ENCODE measurements at places on chromosomes 1 and 21.

DNA sequence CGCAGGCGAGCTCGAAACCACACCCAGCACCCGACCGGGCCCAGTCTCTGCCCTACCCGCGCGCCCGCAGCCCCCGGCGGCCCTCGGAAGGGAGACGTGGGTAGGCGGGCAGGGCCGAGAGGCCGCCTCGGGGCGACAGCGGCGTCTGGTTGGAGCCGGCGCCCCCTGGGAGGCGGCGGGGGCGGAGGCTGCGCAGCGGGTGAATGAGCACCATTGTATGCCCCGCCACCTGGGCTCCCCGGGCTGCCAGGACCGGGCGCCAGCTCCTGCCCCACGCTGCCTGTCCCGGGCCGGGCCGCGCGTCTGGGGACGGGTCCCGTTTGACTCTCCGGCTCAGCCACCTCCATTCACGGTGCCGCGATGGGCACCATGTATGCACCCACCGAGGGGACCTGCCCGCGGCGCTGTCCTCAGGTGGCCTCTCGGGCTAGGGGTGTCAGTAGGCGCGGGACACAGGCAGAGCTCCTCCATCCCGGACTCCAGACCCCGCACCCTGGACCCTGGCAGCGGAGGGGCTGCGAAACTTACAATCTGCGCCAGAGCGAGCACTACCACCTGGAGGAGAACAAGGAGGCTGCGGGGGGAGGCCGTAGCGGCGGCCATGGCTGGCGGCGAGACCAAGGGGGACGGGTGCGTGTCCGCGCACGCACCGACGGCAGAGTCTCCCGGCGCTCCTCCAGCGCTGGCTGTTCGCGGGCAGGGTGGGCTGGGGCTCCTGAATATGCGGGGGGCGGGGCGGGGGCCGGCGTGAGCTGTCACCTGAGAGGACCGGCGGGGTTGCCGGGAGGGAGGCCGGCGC lies at the start of gene COL9A2:
TSS of gene COL9A2 (minus strand) at position 692 of the 799 bp plus-strand sequence. CDS start at position 603, 89 bp downstream.
- DNase-seq = no peak

DNA sequence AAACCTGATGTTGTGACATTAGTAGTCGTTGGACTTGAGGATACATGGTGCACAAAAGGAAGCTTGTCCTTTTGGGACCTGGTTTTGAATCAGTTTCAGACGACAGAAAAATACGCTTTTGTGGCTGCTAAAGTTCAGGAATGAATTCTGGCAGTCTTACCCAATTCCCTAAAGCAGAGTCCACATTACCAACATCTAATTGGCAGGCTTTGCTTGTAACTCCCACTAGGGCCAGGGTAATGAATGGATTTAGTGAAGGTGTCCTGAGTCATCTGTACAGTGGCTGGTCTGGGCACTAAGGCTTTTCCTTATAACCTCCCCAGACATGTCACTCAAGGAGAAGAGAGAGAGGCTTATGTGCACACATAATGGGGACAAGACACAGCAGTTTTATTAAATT lies 66.2 kb upstream of the RNPC3 start:
- DNase-seq = no peak

DNA sequence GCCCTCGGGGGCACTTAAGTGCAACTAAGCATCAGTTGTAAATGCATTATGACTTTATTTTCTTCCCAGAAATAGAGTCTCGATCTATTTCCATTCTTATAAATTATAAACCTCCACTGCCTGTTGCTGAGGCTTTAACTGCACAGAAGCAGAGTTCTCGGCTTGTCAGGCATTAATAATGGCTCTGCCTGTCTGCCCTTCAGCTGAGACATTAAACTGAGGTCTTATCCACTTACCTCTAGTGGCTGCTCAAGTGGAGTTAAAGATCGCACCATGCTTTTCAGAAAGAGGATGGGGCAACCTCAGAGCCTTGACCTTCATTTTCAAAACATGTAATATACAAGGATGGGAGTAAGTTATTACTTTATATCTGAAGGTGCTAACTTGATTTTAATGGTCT lies 597.6 kb upstream of the PRMT6 start:
- DNase-seq = no peak

DNA sequence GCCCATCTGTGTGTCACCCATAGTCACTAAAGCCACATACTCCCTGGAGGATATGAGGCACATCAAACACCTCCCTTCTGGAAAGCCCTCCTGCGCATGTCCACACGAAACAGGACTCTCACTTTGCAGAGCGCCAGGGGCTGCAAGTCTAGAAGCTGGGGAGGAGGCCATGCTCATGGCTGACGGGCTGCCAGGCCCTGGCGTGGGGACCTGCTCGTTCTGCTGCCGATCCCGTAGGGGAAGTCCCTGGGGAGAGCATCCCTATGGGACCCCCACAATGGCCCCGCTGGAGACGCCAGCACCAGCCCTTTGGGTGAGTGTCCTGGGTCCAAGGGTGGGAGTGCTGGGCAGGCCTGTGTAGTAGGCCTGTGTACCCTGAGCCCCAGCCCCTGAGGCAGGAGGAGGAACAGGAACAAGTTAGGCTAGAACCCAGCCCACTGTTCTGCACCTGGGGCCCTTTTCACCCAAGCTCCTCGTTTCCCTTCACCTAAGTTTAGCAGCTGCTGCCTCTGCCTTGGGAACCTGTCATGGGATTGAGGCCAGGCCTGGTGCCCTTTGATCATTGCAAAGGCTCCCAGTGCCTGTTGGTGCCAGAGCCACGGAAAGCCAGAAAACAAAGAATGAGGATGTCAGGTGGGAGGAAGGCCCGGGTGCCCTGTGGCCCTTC lies 9.9 kb downstream of the FAM3B start:
- no peak for DNase-seq

DNA sequence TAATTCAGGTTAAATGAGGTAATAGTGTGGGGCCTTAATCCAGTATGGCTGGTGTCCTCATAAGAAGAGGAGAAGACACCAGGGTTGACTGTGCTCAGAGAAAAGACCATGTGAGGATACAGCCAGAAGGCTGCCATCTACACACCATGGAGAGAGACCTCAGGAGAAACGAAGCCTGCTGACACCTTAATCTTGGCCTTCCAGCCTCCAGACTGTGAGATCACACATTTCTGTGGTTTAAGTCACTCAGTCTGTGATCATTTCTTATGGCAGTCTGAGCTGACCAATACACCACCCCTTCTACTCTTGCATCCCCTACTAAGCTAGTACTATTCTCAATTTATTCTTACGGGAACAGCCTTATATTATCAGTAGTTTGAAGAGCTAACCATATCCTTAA lies 310.0 kb downstream of the ZP4 start:
- no peak for DNase-seq

- no peak for DNase-seq
Measured at GRCh38 chr1:54332781-54333585, 73.2 kb downstream of the SSBP3 start.

DNA sequence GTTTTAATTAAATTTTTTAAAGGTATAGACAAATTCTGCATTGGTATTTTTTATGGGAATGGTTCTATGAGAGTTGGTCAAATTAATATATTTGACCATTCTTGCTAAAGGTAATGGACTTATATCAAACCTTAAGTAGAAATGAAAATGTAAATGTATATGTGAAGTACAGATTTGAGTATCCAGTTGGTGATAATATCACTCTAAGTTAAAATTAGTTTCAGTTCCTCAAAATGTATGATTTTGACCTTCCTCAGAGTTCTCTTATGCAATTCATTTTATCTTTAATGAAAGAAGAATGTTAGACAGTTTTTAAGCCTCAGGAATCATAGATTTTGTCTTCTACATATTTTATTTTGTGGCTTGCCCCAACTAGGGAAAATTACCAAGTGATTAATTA lies 1291.5 kb upstream of the B3GALT2 start:
- no peak for DNase-seq

- DNase-seq = no peak
Measured at GRCh38 chr1:74773582-74773981, 40.6 kb downstream of the TYW3 start.

DNA sequence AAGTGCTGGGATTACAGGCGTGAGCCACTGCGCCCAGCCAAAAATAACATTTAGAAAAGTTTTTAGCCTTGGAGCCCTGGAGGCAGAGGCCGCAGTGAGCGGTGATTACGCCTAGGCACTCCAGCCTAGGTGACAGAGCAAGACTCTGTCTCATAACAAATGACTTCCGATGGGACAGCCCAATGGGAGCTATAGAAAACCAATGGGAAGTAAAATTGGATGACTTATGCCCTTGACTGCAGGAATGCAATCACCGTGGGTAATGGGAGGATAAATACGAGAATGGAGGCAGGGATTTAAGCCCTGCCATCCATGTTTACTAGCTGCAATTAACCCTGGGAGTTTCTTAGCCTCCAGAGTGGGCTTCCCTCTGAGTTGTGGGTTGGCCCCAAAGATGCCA lies 37.0 kb upstream of the CNN3 start:
- no peak for DNase-seq

DNA sequence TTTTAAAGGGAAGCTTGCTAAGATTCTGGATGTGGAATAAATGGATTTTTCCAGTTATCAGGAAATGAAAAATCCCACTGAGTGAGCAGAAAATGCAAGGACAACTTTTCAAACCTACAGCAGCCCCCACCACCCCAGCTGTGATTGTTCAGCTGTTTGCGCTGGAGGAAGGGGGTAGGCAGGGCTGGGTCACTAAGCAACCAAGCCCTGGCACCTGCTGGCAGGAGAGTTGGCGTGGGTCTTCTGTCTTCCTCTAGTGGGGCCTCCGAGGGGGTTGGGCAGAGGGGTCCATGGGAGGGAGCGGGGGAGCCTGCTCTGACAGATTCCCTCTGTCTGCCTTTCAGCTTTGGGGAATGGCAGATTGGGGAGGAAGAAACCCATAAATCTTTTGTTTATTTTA lies 45.3 kb downstream of the EIF2D start:
- DNase-seq = no peak

DNA sequence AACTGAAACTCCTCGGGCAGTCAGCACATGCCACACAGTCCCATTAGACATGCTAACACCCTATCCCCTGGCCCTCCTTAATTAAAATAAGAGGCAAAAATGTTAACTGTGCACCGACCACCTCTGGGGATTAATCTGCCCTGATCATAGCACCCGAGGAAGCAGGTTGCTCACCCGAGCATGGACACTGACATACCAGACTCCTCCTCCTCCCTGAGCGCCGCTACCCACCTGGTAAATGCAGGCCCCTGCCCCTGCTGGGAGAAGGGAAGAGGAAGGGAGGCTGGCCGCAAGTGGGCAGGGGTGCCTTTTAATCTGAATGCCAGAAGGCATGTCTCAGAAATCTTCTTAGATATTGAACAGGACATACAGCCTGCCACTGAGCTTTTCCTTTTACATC lies 360.9 kb downstream of the RRAGC start:
- DNase-seq = no peak

DNA sequence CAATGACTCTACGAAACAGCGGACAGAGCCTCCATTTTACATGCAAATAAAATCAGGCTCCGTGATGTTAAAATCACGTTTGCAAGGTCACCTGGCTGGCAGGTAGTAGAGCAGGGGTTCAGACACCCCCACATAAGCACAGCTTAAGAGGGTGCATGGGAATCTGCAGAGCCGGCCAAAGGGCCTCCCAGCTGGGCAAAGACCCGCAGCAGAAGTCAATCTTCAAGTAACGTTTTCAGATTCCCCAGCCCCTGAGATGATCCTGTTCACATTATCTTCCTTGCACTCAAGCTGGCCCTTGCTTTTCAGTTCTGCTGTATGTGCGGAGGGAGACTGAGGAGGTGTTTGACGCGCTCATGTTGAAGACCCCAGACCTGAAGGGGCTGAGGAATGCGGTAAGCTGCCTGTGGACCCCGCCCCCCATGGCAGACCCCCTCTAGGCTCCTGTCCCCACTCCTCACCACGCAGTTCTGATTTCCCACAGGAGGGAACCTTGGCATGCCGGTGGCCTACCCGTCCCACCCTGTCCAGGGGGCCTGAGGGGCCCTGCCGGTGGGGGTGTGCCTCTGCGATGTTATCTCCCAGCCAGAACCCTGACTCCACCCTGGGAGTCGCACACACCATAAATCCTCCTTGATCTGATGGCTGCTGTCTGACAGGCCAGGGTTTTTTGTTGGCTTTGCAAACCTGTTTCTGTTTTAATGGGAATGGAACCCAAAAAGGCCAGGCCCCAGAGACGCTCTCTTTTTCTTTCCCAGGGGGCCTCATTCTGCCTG lies 28.2 kb downstream of the GRHL3 start:
- DNase-seq = no peak

DNA sequence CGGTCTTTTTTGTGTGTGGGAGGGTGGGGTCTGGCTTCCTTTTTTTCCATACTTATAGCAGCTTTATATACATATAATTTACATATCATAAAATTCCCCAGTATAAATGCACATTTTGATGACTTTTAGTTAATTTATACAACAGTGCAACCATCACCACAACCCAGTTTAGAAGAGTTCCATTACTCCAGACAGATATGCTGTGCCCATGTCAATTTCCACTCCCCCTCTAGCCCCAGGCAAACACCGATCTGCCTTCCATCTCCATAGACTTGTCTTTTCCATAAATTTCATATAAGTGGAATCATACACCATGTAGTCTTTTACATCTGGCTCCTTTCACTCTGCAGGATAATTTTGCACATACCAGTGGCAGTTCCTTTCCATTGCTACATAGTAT lies 139.2 kb upstream of the SYT6 start:
- no peak for DNase-seq

DNA sequence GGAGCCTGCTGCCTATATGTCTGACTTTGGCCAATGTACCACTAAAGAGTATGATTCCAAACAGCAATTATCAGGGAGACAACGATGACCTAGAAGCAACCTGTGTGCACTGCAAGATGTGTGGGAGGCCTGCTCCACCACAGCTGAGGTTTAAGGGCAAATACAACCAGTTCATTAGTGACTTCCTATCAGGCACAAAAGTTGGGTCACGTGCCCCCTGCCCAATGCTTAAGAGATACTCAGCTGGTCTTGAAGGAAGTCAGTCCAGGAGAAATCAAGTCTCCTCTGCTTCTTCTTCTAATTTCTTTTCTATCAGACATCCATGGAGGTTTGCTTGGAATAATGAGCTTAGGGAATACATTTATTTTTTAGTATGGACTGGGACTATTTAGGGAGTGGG lies 296.0 kb downstream of the HLX start:
- DNase-seq = no peak

GRCh38 chr21:29825936-29826335 lies 113.9 kb downstream of the GRIK1 start:
- DNase-seq = no peak

DNA sequence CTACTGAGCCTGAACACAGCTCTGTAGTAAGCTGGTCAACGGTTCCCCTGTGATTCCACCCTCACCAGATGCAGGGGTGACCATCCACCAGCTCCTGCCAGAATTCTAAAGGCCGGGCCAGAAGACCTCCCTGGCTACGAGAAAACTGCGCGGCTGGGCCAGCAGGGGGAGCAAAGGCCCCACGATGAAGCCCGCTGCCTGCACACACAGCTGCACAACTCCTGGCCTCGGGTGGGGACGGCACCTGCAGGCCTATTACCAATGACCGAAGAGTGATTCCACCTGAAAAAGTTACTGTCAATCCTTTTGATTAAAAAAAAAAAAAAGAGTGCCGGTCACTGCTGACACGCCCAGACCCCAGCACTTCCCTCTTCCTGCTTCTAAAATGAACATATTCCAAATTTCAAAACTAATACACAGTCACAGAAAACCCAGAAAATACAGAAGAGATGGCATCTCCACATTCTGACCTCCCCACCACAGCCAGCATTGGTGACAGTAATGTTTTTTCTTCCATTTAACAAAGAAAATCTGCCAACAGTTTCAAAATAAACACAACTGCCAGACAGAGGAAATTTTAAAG lies 49.8 kb upstream of the RIPK4 start:
- DNase-seq = peak; percentile 27

Measured in Jurkat, Clone E6-1 (cell line).